T-helper 17 cell (primary cell): ENCODE measurements at places on chromosomes 2 and 18. TPM values are rescaled to one million over a fixed set of nuclear protein-coding genes. Genes with fewer than 3 reads are reported as not detected.

DNA sequence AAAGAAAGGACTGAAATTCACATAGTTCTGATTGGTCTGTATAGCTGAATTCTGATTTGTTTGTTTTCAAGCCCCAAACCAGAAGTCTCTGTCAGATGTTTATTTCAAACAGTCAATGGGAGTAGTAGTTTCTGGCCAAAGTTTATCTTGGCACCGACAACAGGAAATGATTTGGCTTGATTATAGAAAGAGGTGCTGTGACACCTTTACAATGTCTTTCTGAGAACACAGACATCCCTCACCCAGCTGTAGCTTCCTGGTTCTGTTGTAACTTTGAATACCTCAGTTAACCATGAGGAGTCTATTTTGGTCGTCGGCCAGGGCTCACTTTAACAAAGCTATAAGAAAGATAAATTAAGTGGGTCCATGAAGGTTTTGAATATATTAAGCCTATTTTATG lies 545.0 kb upstream of the ZNF804A start:
- DNase-seq = no peak
- no peaks in the 10 kb centered on the region for H3K36me3 ChIP-seq
- no peak overlapping the region for H3K4me3 ChIP-seq

GRCh38 chr2:68766376-68766845 lies 31.8 kb downstream of the ARHGAP25 start:
- peaks cover 86% of the 10 kb centered on the region for H3K4me1 ChIP-seq
- H3K27me3 ChIP-seq = no peaks in the 10 kb centered on the region
- H3K27ac ChIP-seq = peak overlapping the region; percentile 94
- peak; percentile 37 for DNase-seq
- no peaks in the 10 kb centered on the region for H3K36me3 ChIP-seq

- peaks cover 6% of the 10 kb centered on the region for H3K36me3 ChIP-seq
- DNase-seq = peak; percentile 62
These were observed 101.6 kb downstream of the SPTBN1 start for GRCh38 chr2:54557601-54558187.

The CIAO1 gene
- total RNA-seq = 61.5 TPM

- no peak overlapping the region for H3K27ac ChIP-seq
- no peaks in the 10 kb centered on the region for H3K36me3 ChIP-seq
- no peak for DNase-seq
- H3K4me1 ChIP-seq = no peaks in the 10 kb centered on the region
These were observed 63.6 kb downstream of the CELF4 start for GRCh38 chr18:37502036-37502435.

GRCh38 chr2:179764710-179765109 lies 96.7 kb downstream of the ZNF385B start:
- peaks cover 9% of the 10 kb centered on the region for H3K27me3 ChIP-seq
- H3K4me3 ChIP-seq = no peak overlapping the region
- no peak for DNase-seq
- no peak overlapping the region for H3K27ac ChIP-seq
- H3K36me3 ChIP-seq = no peaks in the 10 kb centered on the region
